B cell (primary cell): ENCODE measurements at places on chromosomes 6 and 20. TPM values are rescaled to one million over a fixed set of nuclear protein-coding genes. Genes with fewer than 3 reads are reported as not detected.

DNA sequence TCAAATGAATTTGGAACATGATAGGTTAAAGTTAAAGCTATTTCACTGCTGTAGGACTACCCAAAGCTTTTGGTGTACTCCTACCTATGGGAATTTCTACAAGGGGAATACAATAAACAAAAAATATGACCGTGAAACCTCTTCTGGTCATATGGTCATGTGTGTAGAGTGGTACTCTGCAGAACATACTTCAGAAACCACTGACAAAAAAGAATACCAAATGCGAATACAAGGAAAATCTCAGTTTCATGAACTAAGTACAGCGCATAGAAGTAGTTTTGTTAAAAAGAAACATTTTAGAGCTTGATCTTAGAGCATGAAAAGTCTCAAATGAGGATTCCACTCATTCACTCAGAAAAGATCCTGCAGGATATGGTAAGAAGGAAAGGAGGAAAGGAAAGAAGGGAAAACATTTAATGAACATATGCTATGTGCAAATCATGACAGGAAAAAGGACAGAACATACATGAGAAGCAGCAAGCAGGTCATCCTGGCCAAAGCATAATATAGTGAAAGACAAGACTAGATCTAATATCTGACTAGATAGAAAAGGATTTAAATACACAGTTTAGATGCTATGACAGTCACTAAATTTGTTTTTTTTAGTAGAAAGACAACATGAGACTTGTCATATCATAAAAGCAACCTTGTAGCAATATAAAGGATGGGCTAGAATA is 36.5 kb downstream of the SNX14 start:
- no peak for DNase-seq

DNA sequence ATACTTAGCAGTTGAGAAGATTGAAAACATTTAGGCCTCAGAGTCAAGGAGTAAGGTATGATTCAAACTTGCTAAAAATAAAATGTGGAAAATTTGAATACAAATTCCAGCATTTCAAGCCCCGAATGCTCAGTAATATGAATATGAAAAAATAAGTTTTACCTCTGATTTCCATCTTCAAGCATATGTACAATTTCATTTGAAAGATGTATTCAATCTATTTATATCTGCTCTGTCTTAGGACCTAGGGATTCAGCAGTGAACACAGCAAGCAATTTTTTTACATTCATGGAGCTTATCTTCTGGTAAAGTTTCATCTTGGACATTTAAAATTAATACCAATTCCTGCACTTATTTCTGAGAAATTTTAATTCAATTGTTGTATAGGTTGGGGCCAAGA is 262.7 kb upstream of the FOXQ1 start:
- no peak for DNase-seq

- no peak for DNase-seq
These were observed 698.2 kb downstream of the COL12A1 start for GRCh38 chr6:74507649-74508048.

DNA sequence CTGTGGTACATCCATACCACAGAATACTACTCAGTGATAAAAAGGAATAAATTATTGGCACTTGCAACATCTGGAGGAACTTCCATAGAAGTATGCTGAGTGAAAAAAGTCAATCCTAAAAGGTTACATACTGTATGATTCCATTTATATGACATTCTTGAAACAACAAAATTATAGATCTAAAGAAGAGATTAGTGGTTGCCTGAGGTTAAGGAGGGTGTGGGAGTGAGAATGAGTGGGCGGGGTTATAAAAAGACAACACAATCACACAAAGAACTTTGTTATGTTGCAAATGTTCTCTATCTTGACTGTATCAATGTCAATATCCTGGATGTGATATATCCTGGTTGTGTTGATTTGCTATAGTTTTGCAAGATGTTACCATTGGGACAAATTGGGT is 21.2 kb downstream of the SNRPB start:
- no peak for DNase-seq

DNA sequence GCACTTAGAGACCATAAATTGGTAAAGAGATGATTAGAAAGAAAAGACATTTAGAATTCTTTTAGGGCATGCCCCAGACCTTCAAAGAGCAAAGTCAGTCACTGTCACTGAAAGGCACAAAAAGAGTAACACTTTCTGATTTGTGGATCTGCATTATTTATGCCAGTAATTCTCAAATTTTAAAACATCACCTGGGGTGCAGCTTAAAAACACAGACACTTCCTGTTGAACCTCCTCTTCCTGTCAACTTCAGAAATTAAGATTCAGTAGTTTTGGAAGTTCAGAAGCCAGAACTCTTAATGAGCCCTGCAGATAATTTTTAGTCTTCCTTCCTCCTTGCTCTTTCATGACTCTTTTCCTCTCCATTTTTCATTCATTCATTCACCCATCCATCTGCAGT is 137.5 kb downstream of the NRN1 start:
- no peak for DNase-seq

GRCh38 chr6:53347250-53347920 is 1.4 kb downstream of the ELOVL5 start:
- DNase-seq: peak; percentile 49

GRCh38 chr6:168263351-168263905 is 56.1 kb downstream of the DACT2 start:
- no peak for DNase-seq

- DNase-seq: peak; percentile 89
These were observed 132.8 kb downstream of the CDK19 start for GRCh38 chr6:110682460-110682853.

- DNase-seq: peak; percentile 72
These were observed 622 bp downstream of the SS18L1 start for GRCh38 chr20:62143957-62144825.

GRCh38 chr6:138028893-138029292 is 78.3 kb downstream of the PERP start:
- no peak for DNase-seq

DNA sequence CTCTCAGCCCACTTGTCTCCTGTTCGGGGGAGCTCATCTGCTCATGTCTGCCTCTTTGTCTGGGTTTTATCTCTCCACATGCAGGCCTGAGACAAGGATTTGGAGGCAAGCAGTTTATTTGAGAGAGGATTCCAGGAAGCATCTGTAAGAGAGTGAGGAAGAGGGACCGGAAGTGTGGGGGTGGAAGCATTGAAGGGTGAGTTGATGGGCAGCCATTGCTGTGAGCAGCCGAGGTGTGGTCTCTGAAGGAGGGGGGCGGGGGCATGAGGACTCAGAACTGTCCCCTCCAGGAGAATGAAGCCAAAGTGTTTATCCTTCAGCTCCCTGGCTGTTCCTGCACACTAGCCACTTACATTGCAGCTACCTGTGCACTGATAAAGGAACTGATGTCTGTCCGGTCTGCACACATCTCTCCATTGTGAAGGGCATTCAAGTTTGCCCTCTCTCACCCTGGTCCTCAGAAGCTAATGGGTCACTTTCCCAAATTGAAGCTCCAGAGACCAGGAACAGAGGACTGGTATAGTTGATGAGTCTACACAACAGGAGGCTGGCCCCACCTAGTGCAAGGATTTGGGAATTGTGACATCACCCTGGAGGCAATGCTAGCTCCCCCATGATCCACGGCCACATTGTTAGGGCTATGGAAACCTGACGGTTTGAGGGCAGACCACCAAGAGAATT is 100.5 kb upstream of the FOXA2 start:
- DNase-seq: no peak

- DNase-seq: no peak
These were observed 116.8 kb downstream of the RNASET2 start for GRCh38 chr6:166839569-166839968.

GRCh38 chr20:56343861-56344381 is 14.9 kb upstream of the FAM210B start:
- DNase-seq: no peak

GRCh38 chr20:22475662-22476061 is 108.7 kb downstream of the FOXA2 start:
- no peak for DNase-seq

DNA sequence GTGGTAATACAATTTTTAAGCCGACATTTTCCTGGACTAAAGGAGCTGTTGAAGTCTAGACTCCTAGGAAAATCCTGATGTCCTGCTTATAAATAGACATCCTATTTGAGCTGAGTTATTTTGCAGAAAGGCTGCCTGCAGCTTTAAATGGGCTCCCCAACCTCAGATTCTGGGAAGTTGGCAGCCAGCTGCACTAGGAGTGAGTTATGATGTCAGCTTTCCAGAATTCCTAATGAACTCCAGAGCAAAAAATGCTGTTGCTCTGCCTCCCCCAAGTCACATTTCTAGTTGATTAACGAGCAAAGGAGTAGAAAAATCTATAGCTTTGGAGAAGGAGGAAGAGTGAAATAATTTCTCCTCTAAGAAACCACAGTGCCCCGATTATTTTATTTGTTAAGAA is 346.3 kb upstream of the SULF2 start:
- DNase-seq: no peak

DNA sequence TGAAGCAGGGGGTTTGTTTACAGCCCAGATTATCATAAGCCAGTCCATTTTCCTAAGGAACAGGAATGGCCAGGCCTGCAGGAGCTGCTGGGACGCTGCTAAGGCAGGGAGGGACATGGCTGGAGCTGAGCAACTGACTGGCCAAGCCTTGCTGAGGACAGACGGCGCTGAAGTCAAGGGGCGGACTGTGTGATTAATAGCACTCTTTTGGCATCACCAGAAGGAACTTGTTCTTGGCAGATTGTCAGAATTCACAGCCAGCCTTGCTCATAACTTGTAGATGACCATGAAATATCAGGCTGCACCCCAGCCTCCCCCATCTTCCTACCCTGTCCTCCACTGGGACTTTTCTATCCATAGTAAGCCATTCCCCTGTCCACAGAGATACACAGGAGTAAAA is 218.8 kb upstream of the RNF24 start:
- no peak for DNase-seq

DNA sequence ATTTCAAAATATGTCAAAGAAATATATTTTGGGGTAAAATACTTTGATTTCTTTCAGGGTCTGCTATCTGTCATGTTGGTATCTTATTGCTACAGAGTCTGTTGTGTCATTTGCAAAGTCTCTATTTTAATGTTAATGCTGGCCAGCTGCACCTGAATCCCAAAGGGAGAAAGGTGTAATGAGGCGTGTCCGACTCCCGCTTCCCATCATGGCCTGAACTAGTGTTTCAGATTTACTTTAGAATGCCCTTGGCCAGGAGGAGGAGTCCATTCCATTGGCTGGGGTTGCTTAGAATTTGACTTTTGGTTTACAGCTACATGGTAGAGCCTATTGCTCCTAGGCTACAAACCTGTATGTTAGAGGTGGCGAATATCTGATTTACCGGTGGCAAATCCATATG is 69.3 kb downstream of the FAM50B start:
- no peak for DNase-seq

Gene NOX3
- not detected in 2 replicates for polyA plus RNA-seq

Gene CPXM1
- 0.21 and 2.0 TPM in 2 replicates for polyA plus RNA-seq

Gene PGC
- polyA plus RNA-seq: not detected in 2 replicates

Gene SLC32A1
- 0.16 TPM in 1 of 2 replicates, not detected in the other for polyA plus RNA-seq
